Amniotic epithelial cell (primary cell): ENCODE measurements at places on chromosomes 3 and 15.

GRCh38 chr3:179933914-179934313 is 102.8 kb downstream of the PEX5L start:
- DNase-seq: no peak

DNA sequence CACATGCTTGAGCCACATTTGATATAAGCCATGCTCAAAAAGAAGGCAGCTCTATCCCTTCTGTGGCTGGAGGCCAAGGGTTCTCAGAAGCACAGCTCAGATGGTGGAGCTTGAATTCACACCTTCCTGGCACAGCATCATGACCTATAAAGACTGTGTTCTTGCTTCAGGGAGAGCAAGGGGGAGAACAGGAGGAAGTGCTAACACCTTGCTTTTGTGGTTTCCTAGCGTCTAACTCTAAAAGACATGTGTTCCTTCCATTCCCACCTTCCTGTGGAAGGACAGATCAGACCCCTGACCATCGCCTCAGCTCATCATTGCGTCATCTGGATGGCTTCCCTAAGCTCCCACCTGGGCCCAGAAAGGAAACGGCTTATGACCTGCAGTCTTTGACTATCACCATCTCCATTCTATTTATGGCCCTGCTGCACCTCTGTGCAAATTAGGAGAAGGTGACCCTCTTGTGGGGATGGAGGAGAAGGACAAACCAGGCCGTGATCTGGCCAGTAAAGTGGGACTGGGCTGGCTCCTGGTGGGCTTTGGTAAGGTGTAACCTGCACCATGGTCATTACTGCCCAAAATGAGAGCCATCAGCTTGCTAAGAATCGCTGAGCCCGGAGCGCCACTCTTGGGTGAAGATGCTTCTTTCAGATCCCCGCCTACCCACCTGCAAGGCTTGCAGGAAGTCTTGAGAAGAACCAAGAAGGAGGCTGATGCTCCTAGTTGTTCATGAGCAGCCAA is 128.5 kb downstream of the SERPINI1 start:
- no peak for DNase-seq

GRCh38 chr3:189272500-189273119 is 100.8 kb downstream of the TPRG1 start:
- no peak for DNase-seq

DNA sequence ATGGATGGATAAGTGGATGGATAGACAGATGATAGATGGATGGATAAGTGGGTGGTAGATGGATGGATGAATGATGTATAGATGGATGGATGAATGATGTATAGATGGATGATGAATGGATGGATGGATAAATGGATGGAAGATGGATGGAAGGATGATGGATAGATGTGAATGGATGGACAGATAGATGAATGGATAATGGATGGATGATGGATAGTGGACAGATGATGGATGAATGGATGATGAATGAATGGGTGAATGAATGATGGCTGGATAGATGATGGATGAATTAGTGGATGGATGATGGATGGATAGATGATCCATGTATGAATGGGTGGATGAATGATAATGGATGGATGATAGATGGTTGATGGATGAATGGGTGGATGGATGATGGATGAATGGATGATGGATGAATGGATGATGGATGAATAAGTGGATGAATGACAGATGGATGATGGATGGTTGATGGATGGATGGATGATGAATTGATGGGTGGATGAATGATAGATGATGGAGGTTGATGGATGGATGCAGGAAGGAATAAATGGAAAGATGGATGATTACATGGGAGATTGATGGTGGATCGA is 69.3 kb downstream of the ITGA11 start:
- no peak for DNase-seq

DNA sequence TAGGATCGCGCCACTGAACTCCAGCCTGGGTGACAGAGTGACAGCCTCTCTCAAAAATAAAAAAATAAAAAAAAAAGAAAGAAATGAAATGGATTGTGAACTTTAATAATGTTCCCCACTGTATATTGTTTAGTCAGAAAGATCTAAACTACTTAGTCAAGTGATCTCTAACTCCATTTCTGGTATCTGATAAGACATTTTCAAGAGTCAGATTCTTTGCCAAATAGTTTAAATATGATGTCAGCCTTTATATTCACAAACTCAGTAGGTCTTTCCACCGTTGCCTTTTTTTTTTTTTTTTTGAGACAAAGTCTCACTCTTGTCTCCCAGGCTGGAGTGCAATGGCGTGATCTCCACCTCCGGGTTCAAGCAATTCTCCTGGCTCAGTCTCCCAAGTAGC is 29.0 kb upstream of the OSBPL11 start:
- peak; percentile 57 for DNase-seq
